CMK (cell line): ENCODE measurements at places on chromosomes 13 and 19.

DNA sequence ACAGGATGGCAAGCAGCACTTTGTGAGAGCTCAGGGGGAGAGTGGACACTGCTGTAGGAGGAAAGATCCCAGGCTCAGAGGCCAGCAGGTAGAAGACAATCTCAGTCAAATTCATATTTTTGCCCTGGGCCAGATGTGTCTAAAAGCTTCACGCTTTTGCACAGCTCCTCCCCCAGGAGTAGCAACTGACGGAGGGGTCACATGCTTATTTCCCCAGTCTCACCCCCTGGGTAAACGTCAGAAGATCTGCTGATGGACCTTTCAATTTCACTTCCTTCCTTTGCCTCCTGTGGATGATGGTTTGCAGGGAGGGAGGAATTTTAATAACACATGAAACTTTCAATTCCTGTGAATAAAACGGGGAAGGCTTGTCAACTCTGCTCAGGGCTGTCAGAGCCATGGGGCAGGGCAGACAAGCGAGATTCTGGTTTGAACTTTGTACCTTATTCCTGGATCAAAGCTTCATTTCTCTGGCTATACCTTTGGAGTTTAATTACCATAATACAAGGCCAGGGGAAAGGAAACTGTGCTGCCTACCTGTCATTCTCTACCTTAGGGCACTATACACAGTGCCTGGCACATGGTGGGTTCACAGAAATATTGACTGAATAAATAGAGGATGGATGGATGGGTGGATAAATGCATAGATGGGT lies 41.0 kb downstream of the POU4F1 start:
- DNase-seq = no peak

DNA sequence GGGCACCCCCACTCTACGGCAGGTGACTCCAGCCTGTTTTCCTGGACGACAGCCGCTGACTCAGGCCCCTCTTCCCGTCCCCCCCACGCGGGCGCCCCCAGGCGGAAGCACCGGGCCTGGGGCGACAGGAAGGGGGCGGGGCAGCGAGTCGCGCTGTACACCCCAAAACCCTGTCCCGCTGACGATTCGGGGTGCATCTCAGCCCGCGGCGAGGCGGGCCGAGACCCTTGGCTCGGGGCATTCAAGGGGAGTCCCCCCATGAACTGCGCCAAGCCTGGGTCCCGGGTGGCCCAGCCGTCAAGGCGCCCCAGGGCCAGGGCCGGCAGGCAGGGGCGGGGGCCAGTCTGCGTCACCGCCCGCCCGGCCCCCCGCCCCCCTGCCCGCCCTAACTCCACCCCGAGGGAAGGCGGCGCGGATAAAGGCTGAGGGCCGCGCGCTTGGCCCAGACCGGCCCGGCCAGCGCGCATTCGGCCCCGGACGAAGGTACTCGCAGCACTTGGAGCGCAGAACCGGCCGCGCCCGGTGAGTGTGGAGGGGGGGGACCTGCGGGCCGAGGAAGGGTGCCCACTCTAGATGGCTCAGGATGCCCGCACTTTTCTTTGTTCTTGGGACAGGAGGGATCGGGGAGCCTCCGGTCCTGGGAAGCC lies at the start of gene MIDN:
Gene MIDN, plus strand, starts transcription at position 445 of the 647 bp plus-strand sequence. CDS start 1,714 bp downstream, outside the sequence.
- DNase-seq = no peak

DNA sequence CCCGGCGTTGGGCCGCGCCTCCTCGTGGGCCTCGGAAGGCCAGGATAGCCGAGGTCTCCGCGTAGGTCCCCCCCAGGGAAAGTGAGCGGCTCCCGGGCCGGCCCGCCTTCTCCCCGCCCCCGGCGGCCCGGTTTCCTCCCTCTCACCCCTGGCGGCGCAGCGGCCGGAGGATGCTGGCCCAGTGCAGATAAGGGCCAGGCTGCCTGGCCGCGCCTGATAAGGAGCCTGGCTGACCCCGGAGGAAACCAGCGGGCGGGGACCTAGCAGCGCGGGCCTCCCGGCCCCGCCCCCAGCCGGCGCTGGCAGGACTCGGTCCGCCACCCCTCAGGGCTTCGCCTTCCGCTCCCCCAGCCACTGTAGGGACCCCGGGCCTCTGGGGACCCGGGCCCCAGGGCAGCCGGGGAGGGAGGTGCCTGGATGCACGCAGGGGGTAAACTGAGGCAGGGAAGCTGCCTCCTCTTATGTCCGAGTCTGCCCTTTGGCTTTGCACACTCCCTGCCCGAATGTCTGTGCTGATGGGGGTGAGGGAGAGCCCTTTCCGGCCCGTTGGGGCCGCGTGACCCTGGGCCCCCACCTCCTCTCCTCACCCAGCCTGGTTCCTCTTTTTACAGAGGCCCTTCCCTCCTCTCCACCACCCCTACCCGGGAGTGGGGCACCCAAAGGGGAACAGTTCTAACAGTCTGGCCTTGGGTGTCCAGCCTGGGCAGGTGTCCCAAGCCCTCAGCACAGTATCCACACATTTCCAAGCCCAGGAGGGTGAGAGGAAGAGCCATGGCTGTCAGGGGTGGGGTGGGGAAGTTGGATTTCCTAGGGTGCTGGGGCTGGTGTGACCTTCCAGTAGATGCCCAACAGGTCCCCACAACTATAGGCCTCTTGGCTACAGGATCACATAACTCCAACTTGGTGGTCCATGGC lies at the start of gene LYL1:
Gene LYL1, minus strand, starts transcription at position 193 of the 915 bp plus-strand sequence. CDS start 1,687 bp downstream, outside the sequence.
- peak; percentile 98 for DNase-seq

GRCh38 chr13:108225440-108225839 lies 7.2 kb downstream of the ABHD13 start:
- no peak for DNase-seq

DNA sequence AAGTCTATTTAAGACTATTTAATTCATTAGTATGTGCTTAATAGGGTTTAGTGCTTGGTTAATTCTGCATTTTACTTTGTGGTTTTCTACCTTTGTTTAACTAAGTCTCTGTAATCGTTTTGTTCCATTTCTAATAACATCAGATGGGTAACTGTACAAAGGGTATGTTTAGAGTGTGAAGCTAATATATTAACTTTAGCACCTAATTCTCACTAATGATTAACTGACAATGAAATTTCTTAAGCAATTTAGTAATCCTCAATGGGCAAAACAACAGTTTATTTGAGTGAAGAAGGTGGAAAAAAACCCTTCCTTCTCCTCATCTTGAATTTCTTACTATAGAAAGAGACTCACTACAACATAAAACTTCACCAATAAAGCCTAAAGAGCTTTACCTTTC lies 448.1 kb upstream of the MIR17HG start:
- no peak for DNase-seq

GRCh38 chr13:52104624-52105023 lies 24.2 kb downstream of the NEK5 start:
- DNase-seq = no peak

DNA sequence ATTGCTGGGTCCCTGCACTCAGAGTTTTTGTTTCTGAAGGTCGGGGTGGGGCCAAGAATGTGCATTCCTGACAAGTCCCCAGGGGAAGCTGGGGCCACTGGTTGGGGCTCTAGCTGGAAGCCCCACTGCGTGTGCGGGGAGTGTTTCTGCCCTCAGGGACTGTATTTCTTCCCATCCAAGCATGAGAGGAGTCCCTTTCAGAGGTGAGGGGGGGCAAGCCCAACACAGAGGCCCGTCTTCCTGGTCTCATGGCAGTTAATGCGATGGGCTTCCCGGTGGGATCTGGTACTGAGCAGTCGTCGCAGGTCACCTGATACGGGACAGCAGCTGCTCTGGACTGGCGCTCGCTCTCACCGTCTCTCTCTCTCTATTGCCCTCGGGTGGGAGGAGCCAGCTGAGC lies 50.4 kb downstream of the GPR12 start:
- DNase-seq = no peak
